HFF-Myc (cell line): ENCODE measurements at places on chromosomes 3 and 15.

GRCh38 chr3:42957573-42957972, 21.5 kb upstream of the GASK1A start:
- DNase-seq: no peak

GRCh38 chr3:122784436-122784835, 9.2 kb downstream of the HSPBAP1 start:
- no peak for DNase-seq

GRCh38 chr3:42020684-42021307, 58.9 kb upstream of the ULK4 start:
- no peak for DNase-seq

DNA sequence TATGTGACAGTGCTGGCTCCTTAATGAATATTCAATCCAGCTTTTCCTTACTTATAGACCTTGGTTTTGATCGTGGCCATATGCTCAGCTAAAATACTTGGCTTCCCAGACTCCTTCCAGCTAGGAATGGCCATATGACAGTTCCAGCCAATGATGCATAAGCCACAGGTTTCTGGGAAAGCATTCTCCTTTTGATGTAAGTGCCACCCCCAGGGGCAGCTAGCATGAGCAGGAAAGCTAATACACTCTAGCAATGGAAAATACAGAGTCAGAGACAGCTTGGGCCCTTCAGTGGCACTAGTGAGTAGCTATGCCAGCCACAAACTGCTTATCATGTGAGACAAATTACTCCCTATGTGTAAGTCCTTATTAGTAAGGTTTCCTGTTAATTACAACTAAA, 26.7 kb downstream of the TBC1D2B start:
- no peak for DNase-seq

DNA sequence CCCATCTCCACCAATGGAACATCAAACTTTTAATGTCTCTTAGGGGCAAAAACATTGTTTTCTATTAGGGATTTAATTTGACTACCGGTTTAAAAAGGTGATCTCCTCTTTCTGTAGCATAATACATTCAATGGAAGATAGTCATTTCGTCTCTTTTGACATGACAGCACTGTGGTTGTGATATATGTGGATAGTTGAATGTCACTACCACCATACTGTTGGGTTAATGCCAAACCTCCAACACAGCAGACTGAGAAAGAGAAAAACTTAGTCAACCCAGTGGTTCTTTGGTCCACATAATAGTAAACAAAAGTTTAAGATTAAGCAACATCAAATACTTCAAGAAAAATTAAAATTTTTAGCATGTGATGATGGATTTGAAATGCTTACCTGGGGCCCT, 530.4 kb downstream of the AGBL1 start:
- no peak for DNase-seq

GRCh38 chr3:62605413-62606068, 232.2 kb upstream of the FEZF2 start:
- DNase-seq: no peak

- DNase-seq: no peak
Observed at GRCh38 chr3:117553461-117553860, 843.9 kb downstream of the TUSC7 start.

DNA sequence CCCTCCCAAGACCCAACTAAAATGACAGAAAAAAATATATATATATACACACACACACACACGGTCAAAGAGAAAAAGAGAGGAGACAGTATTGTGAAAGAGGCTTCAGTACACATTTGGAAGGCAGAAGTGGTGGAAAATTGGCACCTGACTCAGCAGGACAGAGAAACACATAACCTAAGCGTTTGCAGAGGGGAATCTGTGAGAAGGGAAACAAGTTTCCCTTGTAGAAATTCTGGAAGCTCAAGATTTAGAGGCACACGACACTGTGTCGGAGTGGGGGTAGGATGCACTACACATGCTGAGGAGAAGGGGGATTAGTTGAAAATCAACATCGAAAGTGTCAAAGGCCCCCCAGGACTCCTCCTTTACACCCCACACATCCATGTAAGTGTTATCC, 53.1 kb downstream of the PAK2 start:
- no peak for DNase-seq
